Activated CD4-positive, alpha-beta memory T cell treated with anti-CD3 and anti-CD28 coated beads, Interleukin-2, amount 10 ng/mL, durations not matched to agents 7 days and 5 days (primary cell): ENCODE measurements at places on chromosomes 2 and 18. TPM values are rescaled to one million over a fixed set of nuclear protein-coding genes. Genes with fewer than 3 reads are reported as not detected.

- peaks cover 3% of the 10 kb centered on the region for H3K4me1 ChIP-seq
- no peaks in the 10 kb centered on the region for H3K27me3 ChIP-seq
- no peak for DNase-seq
Measured at GRCh38 chr2:148756292-148756975, 111.9 kb downstream of the EPC2 start.

DNA sequence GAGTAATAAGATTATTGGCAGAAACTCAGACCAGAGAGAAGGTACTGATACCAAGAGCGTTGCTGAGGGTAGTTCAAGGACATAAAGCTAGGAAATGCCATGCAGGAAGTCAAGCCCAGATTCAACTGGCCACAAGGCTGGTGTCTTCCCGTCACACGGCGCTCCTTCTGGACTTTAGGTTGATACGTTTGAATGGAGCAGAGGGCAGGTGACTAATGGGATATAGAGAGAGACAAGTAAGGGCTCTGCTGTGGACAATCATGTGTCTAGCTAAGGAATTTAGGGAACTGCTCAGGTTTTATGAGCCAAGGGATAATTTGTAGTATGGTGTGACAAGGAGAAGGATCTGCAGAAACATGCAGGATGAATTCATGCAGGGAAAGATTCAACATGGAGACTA, 83.9 kb upstream of the MC2R start:
- no peak overlapping the region for H3K4me3 ChIP-seq
- no peaks in the 10 kb centered on the region for H3K27me3 ChIP-seq
- no peak for DNase-seq
- H3K4me1 ChIP-seq = no peaks in the 10 kb centered on the region
- no peak overlapping the region for H3K27ac ChIP-seq
- H3K36me3 ChIP-seq = no peaks in the 10 kb centered on the region

DNA sequence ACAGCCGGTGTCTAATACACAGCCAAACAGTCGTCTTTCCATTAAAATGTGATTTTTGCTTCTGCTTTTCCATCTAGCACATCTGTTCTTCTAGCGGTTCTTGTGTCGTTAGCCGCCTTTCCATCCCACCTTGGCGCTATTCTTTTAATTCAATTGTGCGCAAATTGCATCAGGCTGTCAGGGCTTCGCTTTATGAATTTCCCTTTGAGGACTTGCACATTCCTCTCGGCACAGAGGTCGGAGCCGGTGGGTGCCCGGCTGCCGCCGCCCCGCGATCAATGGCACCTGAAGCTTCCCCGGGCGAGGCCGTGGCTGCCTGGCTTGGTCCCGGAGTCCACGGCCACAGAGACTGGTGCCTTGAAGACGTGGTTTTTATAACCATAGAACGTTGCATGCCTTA, 33.9 kb upstream of the TSPYL6 start:
- no peaks in the 10 kb centered on the region for H3K4me1 ChIP-seq
- H3K27ac ChIP-seq = no peak overlapping the region
- H3K27me3 ChIP-seq = no peaks in the 10 kb centered on the region
- DNase-seq = no peak
- H3K4me3 ChIP-seq = no peak overlapping the region
- no peaks in the 10 kb centered on the region for H3K36me3 ChIP-seq

DNA sequence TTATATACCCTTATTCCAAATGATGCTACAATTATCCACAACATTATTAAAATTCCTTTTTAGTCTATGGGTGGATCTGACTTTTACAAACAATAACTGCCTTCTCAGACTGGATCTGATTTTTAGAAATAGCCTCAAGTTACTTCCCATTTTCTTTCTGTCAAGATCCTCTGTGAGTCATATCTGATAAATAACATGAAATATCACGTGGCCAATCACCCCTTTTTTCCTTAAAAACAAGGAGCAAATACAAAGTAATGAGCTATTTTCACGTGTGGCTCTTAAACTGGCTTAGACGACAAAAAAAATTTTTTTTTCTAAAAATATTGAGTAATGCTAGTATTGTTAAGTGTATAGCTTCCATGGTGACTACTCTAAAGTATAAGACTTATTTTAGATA, 6.7 kb downstream of the PELI1 start:
- H3K4me1 ChIP-seq = peaks cover 81% of the 10 kb centered on the region
- no peak overlapping the region for H3K4me3 ChIP-seq
- DNase-seq = no peak
- H3K27me3 ChIP-seq = no peaks in the 10 kb centered on the region
- no peak overlapping the region for H3K27ac ChIP-seq

- no peaks in the 10 kb centered on the region for H3K4me1 ChIP-seq
- H3K4me3 ChIP-seq = no peak overlapping the region
- no peak for DNase-seq
- H3K27ac ChIP-seq = no peak overlapping the region
Measured at GRCh38 chr2:139835101-139835500, 1054.9 kb upstream of the NXPH2 start.

GRCh38 chr2:33494155-33494779, 17.8 kb downstream of the RASGRP3 start:
- peaks cover 61% of the 10 kb centered on the region for H3K4me1 ChIP-seq
- peaks cover 11% of the 10 kb centered on the region for H3K36me3 ChIP-seq
- H3K4me3 ChIP-seq = no peak overlapping the region
- H3K27me3 ChIP-seq = peaks cover 4% of the 10 kb centered on the region
- no peak for DNase-seq

- H3K27ac ChIP-seq = no peak overlapping the region
- no peaks in the 10 kb centered on the region for H3K27me3 ChIP-seq
- no peak for DNase-seq
- H3K4me3 ChIP-seq = no peak overlapping the region
- H3K4me1 ChIP-seq = peaks cover 16% of the 10 kb centered on the region
Measured at GRCh38 chr2:178491612-178492011, 11.4 kb downstream of the PLEKHA3 start.

- no peak overlapping the region for H3K4me3 ChIP-seq
- DNase-seq = no peak
- H3K27ac ChIP-seq = no peak overlapping the region
- H3K36me3 ChIP-seq = no peaks in the 10 kb centered on the region
- no peaks in the 10 kb centered on the region for H3K27me3 ChIP-seq
Measured at GRCh38 chr2:10341193-10341592, 38.5 kb downstream of the HPCAL1 start.

DNA sequence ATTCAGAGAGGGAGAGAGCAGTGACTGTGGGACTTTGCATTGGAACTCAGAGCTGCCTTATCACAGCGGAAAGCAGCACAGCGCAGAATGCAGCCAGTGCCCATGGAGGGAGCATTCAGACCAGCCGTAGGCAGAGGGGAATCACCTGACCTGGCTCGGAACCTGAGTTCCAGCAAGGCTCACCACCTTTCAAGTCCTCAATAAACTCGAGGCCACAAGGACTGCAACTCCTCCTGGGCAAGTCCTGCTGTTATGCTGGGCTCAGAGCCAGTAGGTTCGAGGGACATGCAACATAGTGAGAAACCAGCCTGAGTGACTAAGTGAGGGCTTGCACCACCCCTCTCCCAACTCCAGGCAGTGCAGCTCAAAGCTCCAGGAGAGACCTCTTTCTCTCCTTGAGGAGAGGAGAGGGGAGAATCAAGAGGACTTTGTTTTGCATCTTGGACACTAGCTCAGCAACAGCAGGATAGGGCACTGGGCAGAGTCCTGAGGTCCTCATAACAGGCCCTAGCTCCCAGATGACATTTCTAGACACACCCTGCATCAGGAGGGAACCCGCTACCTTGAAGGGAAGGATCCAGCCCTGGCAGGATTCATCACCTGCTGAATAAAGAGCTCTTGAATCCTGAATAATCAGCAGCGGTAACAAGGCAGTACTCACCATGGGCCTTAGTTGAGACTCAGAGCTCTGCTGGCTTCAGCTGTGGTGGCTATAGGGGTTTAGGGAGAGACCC, 136.8 kb upstream of the OTOS start:
- DNase-seq = peak; percentile 5
- H3K27me3 ChIP-seq = peaks cover 45% of the 10 kb centered on the region
- H3K4me3 ChIP-seq = no peak overlapping the region
- H3K27ac ChIP-seq = no peak overlapping the region

GRCh38 chr2:148006249-148007007, 14.1 kb downstream of the ORC4 start:
- no peak for DNase-seq
- H3K27ac ChIP-seq = no peak overlapping the region
- no peaks in the 10 kb centered on the region for H3K4me1 ChIP-seq
- H3K36me3 ChIP-seq = peaks cover 33% of the 10 kb centered on the region

GRCh38 chr2:33617401-33617800, 18.3 kb upstream of the FAM98A start:
- no peak for DNase-seq
- peaks cover 5% of the 10 kb centered on the region for H3K4me1 ChIP-seq
- no peak overlapping the region for H3K4me3 ChIP-seq
- no peaks in the 10 kb centered on the region for H3K27me3 ChIP-seq
- H3K27ac ChIP-seq = no peak overlapping the region

GRCh38 chr2:234463626-234464290, 33.1 kb downstream of the ARL4C start:
- peak overlapping the region; percentile 86 for H3K27ac ChIP-seq
- H3K4me1 ChIP-seq = peaks cover 61% of the 10 kb centered on the region
- H3K27me3 ChIP-seq = no peaks in the 10 kb centered on the region
- DNase-seq = peak; percentile 78
- H3K4me3 ChIP-seq = peak overlapping the region; percentile 58

- no peak for DNase-seq
- H3K27me3 ChIP-seq = no peaks in the 10 kb centered on the region
- H3K27ac ChIP-seq = no peak overlapping the region
- no peak overlapping the region for H3K4me3 ChIP-seq
- H3K36me3 ChIP-seq = no peaks in the 10 kb centered on the region
Measured at GRCh38 chr2:209501579-209501978, 77.7 kb downstream of the MAP2 start.

DNA sequence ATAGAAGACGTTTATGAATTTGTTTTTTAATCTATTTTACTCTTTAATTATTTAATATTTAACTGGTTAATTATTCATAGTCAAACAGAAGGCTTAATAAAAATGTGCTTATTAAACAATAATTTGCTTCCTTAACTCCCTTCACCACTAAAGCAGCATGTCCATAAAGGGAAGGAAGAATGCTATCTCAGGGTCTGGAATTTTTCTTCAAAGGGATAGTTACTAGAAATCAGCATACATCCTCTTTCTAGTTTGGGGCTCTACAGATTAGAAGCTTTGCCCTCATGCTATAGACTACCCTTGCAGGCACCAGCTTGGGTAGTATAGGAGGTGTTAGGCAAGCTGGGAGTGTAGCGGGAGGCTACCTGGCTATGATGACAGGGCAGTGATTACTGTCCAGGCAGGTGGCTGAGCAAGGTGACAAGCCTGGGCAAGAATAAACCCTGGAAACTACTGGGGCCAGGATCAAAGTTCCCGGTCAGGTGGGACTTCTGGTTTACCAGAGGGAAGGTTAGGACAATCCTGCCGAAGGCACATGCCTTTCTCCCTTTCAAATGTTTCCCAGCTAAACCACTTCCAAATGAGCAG, 276.0 kb upstream of the REV1 start:
- DNase-seq = no peak
- peaks cover 2% of the 10 kb centered on the region for H3K27me3 ChIP-seq
- peaks cover 4% of the 10 kb centered on the region for H3K4me1 ChIP-seq

DNA sequence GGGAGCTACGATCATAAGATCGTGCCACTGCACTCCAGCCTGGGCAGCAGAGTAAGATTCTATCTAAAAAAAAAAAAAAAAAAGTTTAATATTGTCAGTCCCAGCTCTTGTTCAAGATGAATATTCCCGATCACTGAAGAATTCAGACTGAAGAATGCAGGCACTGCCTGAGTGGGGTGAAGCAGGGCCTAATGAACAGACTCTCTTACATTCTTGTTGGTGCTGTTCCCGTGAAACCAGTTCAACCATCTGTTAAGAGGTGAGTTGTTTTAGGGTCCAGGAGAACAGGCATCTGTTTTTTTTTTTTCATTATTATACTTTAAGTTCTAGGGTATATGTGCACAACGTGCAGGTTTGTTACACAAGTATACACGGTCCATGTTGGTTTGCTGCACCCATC, 17.1 kb upstream of the CAB39 start:
- peaks cover under 1% of the 10 kb centered on the region for H3K27me3 ChIP-seq
- DNase-seq = no peak
- peaks cover 4% of the 10 kb centered on the region for H3K36me3 ChIP-seq
- no peak overlapping the region for H3K4me3 ChIP-seq
- H3K27ac ChIP-seq = no peak overlapping the region

DNA sequence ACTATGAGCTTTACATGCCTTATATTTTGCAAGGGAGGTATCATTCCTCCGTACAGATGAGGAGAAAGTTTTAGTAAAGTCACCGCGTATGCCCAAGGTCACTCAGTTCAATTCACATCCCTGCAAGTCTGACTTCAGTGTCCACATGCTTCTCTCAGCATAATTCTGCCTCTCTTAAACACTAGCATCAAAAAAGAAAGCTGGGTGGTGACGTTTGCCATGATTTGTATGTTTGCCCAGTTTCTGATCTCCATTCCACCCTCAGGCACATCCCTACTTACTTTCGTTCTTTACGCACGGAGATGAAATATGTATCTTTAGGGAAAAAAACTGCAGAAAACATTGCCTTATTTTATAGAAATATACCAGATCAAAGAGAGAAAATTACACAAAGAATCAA, 129.2 kb upstream of the PTPRM start:
- H3K4me1 ChIP-seq = no peaks in the 10 kb centered on the region
- no peak for DNase-seq
- no peaks in the 10 kb centered on the region for H3K27me3 ChIP-seq
- H3K27ac ChIP-seq = no peak overlapping the region
- no peak overlapping the region for H3K4me3 ChIP-seq

DNA sequence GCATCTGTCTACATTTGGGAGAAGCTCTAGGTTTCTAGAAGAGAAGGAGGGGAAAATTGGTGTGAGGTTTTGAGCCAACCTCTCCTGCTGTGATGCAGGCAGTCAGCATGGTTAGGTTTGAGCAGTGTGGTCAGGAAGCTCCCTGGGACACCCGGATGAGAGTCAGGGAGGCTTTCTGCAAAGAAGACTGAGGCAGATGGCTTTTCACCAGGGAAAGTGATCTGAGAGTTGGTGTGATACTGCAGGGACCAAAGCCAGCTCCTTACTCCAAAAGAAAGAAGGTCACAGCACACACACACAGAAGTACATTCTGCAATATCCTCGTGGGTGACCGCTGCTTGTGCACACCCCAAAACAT, 75.8 kb upstream of the BCL11A start:
- H3K27me3 ChIP-seq = peaks cover 25% of the 10 kb centered on the region
- DNase-seq = no peak
- H3K27ac ChIP-seq = no peak overlapping the region
- H3K4me1 ChIP-seq = no peaks in the 10 kb centered on the region
- H3K4me3 ChIP-seq = no peak overlapping the region

DNA sequence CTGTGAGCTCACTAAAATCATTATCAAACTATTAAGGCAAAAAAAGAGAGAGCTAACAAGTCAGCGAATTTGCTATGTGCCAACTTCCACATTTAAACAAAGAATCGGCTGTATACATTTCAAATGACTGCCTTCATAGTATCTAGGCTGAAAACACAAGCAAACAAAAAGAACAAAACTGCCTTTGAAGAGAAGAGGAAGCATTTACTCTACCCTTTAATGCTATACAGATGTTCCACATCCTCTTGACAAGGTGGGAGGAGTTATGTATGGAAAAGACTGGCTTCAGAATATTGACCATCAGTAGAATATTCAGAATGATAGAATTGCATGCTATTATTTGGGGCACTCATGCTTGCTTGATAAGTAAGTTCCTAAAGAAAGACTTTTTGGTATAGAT, 741.7 kb downstream of the PLCL1 start:
- H3K27me3 ChIP-seq = no peaks in the 10 kb centered on the region
- no peaks in the 10 kb centered on the region for H3K36me3 ChIP-seq
- H3K27ac ChIP-seq = no peak overlapping the region
- no peaks in the 10 kb centered on the region for H3K4me1 ChIP-seq

ID2 gene
- 324 TPM for total RNA-seq

KCNF1 gene
- total RNA-seq = not detected

DUSP11 gene
- total RNA-seq = 29.6 TPM

UGT1A5 gene
- total RNA-seq = not detected
